ENCODE measurements at places on chromosomes 4 and X.

- no peak for DNase-seq
These were observed 37.7 kb downstream of the MTTP start for GRCh38 chr4:99612281-99612680.

- no peak for DNase-seq
These were observed 32.3 kb upstream of the IRF2 start for GRCh38 chr4:184506527-184507121.

DNA sequence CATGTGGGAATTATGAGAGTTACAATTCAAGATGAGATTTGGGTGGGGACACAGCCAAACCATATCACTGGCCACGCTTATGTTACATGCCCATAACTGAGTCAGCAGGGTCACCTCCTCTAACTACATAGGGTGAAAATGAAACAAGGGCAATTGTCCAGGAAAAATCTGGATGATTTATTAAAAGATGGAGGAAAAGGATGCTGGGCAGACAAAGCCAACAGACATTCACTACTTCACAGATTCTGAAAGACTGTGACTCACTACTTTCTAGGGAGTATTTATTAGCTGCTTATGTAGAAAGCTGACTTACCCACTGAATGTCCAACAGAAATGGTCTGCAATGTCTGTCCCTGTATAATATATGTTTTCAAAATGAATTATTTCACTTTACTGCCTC is 72.4 kb downstream of the APBB2 start:
- no peak for DNase-seq

- no peak for DNase-seq
These were observed 161.8 kb downstream of the MAB21L2 start for GRCh38 chr4:150743564-150744342.

DNA sequence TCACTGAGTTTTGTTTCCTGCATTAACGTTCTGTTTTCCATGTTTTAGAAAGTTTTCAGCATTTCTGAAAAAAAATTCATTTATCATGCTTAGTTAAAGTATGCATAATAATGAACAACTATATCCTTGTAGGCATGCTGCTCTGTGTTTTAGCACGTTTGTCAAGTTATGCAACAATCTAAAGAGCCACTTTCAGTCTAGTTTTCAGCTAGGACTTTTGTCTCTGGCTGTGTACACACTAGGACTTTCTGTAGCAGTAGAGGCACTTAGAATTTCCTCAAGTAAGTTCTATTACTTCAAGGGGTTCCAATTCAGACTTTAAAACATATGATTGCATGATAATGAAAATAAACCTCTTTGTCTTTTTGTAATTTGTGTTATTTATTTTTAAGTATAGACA is 12.4 kb downstream of the DCAF8L1 start:
- DNase-seq: no peak

- no peak for DNase-seq
These were observed 13.0 kb downstream of the LRP2BP start for GRCh38 chr4:185382754-185383153.

- no peak for DNase-seq
These were observed 1230.0 kb upstream of the TENM3 start for GRCh38 chr4:181013162-181013561.

GRCh38 chr4:140309124-140309870 is 64.1 kb upstream of the SCOC start:
- no peak for DNase-seq

- DNase-seq: no peak
These were observed 150.4 kb downstream of the MGST2 start for GRCh38 chr4:139815778-139816601.

DNA sequence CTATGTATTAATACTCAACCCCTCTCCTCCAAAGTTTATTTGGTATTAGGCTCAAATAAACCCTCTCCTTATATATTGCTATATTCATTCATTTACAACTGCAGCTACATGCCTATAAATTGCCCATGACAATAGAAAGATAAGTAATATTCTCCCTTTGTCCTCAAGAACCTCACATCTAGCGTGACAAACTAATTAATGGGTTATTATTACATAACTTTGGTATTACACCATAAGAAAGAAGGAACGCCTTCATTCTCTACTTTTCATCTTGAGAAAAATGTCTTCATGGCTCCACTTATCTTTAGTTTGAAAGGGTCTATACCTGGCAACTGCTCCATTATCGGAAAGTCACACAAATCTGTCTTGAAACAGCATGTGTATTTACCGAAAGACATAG is 157.7 kb upstream of the RASGEF1B start:
- no peak for DNase-seq

DNA sequence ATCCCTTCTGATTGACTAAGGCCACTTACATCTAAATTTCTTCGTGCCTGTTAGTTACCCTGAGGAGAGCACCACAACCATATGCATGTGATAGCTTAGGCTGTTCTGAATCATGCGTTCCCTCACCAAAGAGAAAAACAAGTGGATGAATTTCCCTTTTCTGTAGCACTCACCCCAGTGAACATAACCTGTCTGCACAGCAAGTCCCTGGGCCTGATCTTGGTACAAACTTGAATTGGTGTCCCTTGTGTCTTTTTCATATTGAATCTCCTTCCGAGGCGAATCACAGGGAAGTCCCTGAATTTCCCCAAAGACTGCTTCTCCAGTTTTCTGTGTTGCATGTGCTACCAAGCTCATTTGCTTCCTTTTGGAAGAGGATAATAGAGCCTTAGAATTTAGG is 100.4 kb downstream of the KLHL8 start:
- no peak for DNase-seq

DNA sequence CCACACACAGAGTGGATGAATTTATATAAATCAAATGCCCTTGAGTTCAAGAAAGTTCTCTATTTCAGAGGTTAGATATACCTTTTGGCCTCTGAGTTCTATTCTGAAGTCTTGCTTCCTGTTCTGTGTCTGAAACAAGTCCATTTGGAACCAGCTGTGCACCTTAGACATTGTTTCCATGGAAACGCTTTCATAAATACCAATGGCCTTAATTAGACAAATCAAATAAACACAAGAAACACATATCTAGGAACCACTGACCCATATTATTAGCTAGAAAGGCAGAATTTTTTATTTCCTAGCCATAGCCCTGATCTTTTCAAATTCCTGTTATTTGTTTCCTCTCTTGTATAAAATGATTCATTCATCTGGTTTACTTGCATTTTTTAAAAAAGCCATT is 8.4 kb upstream of the C4orf54 start:
- DNase-seq: no peak

- DNase-seq: no peak
These were observed at the start of gene WNK3 for GRCh38 chrX:54357414-54358377. WNK3 (minus strand) TSS chrX:54358046.

- no peak for DNase-seq
These were observed 177.3 kb downstream of the PABPC4L start for GRCh38 chr4:134024251-134024650.

GRCh38 chrX:23945206-23945605 is 37.4 kb downstream of the CXorf58 start:
- DNase-seq: no peak

- no peak for DNase-seq
These were observed 29.9 kb downstream of the TBL1X start for GRCh38 chrX:9494771-9495170.

DNA sequence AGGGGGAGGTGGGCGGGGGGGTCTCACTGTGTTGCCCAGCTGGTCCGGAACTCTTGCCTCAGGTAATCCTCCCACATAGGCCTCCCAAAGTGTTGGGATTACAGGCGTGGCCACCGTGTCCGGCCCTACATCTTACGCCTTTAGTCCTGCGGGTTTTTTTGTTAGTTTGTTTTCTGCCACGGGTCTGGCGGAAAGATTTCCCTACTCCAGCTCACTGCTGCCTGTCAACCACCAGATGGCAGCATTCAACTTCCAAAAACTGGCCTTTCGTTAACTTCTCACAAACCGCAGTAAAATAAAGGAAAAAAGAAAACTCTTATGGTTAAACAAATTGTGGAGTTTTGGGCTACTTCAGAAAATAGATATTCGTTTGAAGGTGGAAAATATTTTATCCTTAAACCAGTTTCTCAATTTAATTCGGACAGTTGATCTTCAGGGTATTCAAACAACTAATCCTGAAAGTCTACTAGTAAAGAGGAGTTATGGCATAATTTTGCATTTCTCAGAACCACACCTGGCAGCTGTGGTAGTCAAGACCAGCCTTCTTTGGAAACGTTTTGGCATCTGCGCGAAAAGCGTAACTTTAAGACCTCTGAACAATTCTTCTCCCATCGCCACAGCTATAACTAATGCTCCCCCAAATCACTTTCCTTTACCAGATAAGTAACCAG is 41.1 kb downstream of the LUZP4 start:
- no peak for DNase-seq

DNA sequence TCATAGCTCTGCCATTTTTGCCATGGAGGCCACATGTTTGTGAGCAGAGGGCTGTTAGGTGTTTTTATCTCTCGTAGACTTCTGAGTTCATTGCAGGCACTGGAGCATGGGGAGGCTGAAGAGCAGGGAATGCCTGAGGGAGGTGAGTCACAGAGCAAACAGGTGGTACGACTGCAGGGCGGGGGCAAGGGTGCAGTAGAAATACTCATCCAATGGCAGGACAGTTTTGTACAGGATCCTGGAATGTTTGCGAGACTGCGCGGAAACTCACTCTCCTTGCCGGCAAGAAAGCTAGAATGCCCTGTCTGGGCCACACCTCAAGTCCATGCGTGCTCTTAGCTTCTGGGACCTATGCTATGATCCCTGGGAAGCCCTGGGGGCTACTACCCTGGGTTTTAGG is 20.0 kb upstream of the VCX2 start:
- DNase-seq: no peak
